NCI-H1092 treated with DMSO at 0.1 percent for 48 hours (cell line): ENCODE measurements at places on chromosomes 7 and 10.

DNA sequence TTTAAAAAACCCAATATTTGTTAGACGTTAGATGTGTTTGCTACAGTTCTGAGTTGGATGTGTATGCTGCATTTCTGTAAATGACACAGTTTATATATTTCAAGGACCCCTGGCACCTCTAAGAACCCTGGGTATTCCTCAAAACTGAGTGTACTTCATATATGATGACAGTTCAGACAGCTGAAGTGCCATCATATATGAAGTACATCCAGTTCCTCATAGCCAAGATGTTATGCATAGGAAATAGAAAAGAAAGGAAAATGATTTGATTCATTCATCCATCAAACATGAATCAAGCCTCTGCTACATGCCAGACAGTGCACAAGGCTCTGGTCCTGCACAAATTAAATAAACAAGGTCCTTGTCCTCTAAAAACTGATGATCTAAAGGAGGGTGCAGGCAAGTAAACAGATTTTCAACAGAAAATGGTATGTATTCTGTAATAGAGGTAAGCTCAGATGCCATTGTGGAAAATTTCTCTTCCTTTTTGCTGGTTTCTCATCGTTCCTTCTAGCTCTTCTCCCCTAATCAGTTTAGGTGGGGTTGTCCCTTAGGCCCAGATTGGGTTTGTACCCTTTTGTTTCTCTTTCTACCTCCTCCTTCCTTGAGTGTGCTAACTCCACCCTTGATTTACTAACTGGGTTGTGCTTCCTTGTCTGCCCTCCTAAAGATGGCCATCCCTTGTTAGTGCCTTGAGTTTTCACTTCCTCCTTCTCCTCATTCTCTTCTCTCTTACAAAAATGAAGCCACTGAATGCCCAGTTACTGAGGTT is 25.3 kb upstream of the SMIM30 start:
- DNase-seq: no peak

DNA sequence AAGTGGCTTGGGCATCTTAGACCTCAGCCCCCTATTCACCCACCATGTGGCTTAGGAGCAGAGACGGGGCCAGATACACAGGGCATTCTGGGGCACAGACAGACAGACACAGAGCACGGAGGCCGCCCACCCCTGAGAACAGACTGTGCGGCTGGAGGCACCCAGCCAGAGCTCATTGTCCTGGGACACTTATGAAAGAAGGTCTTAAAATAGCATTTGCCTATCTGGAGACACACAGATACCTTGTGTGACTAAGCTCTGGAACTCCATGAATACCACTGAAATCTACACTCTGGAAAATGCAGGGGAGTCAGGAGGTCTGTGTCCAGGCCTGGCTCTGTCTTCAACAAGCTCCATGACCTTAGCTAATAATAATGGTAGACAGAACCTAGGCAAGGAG is 41.4 kb upstream of the ADO start:
- no peak for DNase-seq

DNA sequence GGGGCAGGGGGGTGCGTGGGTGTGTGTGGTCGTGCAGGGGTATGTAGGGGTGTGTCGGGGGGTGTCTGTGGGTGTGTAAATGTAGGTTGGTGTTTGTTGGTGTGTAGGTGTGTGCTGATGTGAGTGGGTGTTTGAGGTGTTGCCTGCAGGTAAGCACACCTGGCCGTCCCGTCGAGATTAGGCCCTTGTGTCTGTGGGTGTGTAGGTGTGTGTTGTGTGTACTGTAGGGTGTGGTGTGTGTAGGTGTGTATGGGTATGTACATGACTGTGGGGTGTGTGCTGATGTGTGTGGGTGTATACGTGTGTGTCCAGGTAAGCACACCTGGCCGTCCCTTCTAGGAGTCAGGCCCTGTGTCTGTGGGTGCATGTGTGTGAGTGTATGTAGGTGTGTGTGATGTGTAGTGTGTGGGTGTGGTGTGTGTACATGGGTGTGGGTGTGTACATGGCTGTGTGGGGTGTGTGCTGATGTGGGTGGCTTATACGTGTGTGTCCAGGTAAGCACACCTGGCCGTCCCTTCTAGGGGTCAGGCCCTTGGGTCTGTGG is 15.8 kb downstream of the FAM20C start:
- DNase-seq: no peak

GRCh38 chr7:100204454-100204853 is 15.3 kb upstream of the PVRIG start:
- no peak for DNase-seq

- no peak for DNase-seq
These were observed 147.9 kb downstream of the DNAH11 start for GRCh38 chr7:21690705-21691104.

DNA sequence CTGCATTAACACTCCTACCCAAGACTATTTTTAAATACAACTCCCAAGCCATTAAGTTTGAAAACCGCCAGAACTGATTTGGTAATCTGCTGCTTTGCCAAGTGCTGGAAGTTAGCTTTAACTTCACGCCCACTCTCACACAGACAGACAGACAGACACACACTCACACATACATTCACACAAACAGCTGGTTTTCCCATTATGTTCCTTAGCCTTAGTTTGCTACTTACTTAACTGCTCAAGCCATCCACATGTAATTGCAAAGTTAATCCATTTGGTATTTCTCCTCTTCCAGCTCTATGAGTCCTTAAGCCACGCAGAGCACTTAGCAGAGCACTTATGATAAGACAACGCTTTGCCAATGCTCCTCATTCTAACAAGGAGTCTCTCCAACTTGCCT is 8.3 kb downstream of the COBL start:
- no peak for DNase-seq

GRCh38 chr7:18808026-18808425 is 309.4 kb downstream of the TWIST1 start:
- no peak for DNase-seq

- DNase-seq: no peak
These were observed 40.6 kb downstream of the CCDC172 start for GRCh38 chr10:116364868-116365267.

DNA sequence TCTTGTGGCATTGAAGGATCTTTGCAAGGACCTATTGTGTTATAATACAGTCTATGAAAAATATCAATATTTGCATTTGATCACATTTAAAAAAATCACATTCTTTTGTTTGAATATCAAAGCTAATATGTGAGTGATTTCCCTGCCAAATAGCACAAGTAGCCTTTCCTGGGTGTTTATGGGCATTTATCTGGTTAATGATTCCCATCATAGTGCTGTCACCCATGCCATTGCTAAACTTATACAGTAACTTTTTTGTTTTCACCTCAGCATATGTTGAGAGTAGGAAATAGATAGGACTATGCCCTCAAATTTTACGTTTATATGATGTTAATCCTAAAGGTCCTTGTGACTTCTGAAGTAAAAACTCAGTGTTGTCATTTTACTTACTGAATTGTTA is 136.9 kb downstream of the CFTR start:
- DNase-seq: no peak

DNA sequence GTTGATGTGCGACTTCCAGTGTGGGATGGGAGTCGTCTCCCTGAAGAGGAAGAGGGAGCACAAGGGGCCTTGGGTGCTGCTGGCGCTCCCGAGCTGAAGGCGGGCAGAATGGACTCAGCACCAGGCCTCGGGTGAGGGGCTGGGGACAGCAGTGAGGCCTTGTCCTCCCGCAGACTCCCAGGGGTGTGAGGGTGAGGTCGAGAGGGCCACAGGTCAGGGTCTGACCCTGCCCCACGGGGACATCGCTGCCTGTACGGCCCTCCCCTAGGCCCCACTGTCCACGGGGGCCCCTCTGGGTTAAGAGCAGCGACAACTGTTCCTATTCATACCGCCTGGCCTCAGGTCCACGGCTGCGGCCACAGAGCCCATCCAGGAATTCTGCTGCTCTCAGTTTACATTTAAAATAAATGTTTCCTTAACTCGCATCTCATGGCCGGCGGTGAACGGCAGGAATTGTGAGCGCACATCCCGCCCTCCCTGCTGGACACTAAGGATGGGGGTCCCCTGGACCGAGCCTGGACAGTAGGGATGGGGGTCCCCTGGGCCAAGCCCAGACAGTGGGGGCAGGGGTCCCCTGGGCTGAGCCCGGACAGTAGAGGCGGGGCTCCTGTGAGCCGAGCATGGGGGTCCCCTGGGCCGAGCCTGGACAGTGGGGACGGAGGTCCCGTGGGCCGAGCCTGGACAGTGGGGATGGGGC is 61.7 kb downstream of the PDGFA start:
- no peak for DNase-seq

DNA sequence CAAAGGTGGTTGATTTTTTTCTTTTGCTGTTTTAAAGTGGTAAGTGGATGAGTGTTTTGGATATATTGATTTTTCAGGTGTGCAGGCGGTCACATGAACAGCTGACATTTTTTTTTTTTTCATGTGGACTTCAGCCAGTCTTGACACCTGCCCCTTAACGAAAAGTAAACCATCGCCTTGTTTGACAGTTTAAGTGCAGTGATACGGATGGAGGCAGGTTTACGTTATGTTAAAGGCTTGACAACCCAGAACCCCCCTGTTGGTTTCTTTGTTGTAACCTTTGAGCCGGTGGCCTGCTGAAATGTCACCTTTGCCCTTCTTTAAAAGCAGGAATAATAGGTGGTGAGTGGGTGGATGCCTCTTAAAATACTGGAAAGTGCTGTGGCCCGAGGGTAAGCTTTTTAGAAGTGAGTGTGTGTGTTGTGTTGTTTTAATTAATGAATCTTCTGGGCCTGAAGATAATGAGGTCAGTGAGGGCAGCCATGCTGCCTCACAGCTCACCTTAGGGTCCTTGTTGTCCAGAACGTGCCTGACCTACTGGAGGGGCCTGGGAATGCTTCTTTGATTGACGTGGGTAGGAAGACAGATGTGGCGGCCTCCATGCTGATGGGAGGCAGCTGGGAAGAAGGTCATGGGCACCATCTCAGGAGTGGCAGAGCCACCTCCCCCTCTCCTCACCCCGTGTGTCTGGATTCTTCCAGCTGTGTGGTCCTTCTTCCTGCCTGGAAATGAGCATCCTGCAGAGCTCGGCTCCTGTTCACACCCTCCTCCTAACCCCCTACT is 69.8 kb downstream of the TCF7L2 start:
- DNase-seq: peak; percentile 62

GRCh38 chr7:142030848-142031247 is 35.2 kb downstream of the MGAM start:
- DNase-seq: no peak

- no peak for DNase-seq
These were observed 57.7 kb downstream of the PPP1R3C start for GRCh38 chr10:91575044-91575610.

GRCh38 chr7:143372070-143372469 is 9.1 kb upstream of the ZYX start:
- DNase-seq: peak; percentile 56

- DNase-seq: no peak
These were observed 27.4 kb downstream of the COL1A2 start for GRCh38 chr7:94422136-94422535.

DNA sequence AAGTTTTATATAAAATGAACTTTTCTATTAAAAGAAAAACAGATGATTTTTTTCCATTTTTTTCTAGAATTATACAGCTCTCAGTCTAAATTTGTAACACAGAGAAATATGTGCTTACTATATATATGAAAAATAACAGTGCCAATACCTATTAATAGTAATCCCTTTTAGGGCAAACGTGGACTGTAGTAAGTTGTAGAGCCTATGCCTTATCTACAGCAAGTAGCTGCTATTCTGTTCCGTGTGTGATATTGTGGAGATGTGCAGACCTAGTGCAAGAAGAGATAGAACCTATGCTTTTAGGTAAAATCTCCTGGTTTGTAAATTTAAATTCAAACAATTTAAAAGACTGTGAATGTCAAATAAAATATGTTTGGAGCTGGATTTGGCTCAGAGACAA is 72.9 kb downstream of the FAS start:
- no peak for DNase-seq

GRCh38 chr7:149285603-149286002 is 23.6 kb downstream of the ZNF783 start:
- peak; percentile 43 for DNase-seq

GRCh38 chr7:52260046-52260665 is 775.3 kb upstream of the POM121L12 start:
- no peak for DNase-seq

- no peak for DNase-seq
These were observed 148.5 kb upstream of the AKR1E2 start for GRCh38 chr10:4677296-4678021.

DNA sequence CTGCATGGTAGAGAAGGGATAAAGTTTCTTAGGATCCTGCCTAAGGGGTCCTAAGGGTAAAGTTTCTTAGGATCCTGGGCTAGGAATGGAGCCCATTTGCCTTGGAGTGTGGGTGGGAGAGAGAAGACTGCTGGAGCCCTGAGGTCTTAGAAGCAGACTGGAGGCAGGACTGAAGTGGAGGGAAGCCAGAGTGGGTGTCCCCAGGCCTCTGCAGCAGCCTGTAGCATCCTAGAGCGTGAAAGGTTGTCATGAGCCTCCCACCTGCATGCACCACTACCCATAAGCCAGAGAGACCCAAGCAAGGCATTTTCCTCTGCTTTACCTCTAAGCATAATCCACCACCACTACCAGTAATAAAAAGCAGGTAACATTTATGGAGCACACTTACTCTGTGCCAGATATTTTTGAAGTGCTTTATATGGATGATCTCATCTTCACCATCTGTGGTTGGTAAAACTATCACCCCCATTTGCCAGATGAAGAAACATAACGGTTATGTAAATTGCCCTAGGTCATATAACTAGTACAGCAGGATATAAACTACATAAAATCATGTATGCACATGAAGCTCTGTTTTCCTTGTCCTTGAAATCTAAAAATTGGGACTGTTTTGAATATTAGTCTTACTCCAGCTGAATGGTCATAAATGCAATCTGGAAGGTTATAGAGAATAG is 103.5 kb upstream of the CCDC6 start:
- DNase-seq: no peak

GRCh38 chr10:33337326-33337957 is 3.0 kb upstream of the NRP1 start:
- peak; percentile 51 for DNase-seq

DNA sequence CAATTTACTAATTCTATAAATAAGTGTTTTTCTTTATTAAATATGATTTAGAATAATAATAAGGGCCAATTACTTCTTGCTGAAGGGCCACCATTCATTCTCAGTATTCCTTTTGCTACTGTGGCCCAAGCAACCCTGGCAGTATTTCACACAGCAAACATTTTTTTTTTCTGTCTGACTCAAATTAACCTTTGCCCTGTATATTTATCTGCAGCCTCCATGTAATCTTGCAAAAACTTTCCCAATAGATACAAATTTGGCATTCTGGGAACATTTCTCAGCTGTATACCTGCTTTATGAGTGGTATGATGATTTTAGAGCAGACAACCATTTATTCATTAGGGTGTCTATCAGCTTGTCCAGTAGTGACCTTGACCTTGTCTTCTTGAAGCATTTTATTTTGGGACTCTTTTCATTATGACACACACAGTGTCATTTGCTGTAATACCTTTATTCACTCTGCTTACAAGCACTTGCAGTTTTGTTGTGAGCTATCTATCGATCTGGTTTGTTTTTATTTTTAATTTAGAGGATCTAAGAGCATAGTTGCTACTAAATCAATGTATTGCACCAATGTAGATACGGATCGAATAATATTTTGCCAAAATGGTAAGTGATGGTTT is 159.7 kb upstream of the PLXDC2 start:
- DNase-seq: no peak

GRCh38 chr10:62348029-62348428 is 26.1 kb upstream of the ZNF365 start:
- no peak for DNase-seq

GRCh38 chr7:101161692-101162471 is 3.5 kb downstream of the VGF start:
- no peak for DNase-seq

- no peak for DNase-seq
These were observed 59.2 kb downstream of the ZNF503 start for GRCh38 chr10:75342397-75342796.
